ENCODE measurements at places on chromosomes 5 and 9.

DNA sequence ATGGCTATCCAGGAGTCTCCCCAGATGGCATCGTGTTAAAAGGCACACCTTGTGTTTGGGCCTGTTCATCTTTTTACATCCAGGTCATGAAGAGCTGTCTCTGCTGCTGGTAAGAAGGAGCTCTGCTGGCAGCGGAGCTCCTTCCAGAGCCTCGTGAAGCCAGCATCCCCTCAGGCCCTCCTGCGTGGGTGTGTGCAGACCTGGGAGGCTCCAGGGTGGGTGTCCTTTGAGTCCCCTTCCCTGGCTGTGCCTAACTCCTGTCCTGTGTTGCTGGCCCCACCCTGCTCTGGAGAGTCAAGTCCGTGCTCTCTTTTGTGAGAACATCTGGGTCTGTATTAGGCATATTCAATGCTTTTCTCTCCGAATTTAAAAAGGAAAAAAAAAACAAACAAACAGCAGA, 149.6 kb upstream of the IRX2 start:
- DNase-seq, result no peak

- DNase-seq, result no peak
Observed at GRCh38 chr9:136525207-136525606, 20.6 kb downstream of the NOTCH1 start.

- DNase-seq, result peak; percentile 47
Observed at GRCh38 chr5:181205761-181206649, 1.0 kb upstream of the TRIM7 start.

DNA sequence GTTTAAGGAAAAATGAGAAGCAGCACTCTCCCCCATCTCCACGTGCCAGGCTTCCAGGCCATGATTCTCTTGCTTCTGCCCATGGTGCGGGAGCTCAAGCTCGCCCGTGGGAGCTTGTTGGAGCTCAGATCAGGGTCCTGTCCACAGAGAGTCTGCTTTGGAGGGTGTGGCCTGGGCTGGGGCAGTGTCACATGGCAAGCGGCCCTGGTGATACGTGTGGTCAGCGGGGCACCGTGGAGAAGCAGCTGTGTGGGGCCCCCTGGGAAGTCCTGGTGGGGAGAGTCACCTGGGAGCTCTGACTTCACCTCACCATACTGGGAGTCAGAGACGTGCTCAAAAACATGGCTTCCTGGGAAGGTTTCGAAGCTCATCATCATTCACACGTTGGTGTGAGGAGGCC, 275.3 kb downstream of the GADD45G start:
- no peak for DNase-seq

- no peak for DNase-seq
Observed at GRCh38 chr9:35649431-35650340, 1.0 kb downstream of the SIT1 start.

Data from lung (tissue), 17 donors.